Myocyte (in vitro differentiated cells): ENCODE measurements at places on chromosomes 12 and 14. TPM values are rescaled to one million over a fixed set of nuclear protein-coding genes. Genes with fewer than 3 reads are reported as not detected.

- no peak for DNase-seq
Observed at GRCh38 chr12:55008944-55009585, 10.7 kb upstream of the NEUROD4 start.

DNA sequence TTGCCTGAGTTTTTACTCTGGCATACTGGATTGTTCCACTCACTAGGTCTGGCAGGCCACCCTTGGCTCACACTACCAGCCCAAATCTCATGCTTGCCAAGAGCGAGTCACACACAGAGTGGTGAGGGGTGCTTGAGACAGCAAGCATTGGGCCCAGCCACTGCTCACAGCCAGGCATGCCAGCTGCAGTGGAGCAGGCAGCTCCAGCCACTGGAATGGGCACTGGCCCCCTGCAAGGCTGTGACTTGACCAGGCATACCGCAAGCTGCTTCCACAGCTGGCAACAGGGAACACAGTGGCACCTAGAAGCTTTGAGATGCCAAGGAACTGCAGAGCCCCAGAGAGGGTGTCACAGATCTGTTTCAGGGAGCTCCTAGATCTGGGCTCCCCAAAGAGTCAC, 488.5 kb downstream of the LRFN5 start:
- DNase-seq: no peak

DNA sequence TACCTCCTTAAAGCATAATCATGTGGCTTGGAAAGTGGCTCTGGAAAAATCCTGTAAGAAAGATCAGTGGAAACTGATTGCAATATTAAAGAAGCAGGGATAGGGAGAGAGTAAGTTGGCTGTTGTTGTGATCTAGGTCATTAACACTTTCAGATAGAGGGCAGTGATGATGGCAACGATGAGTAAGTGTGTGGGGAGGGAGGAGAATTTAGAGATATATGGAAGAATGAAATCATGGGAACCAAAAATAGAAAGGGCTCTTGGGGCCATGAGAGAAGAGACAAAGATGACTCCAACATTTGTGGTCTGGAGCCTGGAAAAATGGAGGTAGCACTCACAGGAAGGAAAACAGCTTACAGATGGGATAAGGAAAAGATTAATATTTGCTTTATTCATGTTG, 23.3 kb downstream of the SNRPF start:
- DNase-seq: peak; percentile 58

DNA sequence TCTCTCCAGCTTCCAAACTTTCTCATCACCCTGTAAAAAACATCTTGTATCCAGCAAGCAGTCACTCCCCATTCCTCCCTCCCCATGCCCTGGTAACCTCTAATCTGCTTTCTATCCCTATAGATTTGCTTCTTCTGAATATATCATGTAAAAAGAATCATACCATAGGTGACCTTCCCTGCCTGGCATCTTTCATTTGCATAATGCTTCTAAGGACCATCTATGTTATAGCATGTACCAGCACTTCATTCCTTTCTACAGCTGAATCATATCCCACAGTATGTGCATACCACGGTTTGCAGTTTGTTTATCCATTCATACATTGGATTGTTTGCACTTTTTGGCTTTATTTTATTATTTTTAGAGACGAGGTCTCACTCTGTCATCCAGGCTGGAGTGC, 22.9 kb upstream of the VPS37B start:
- DNase-seq: no peak

DNA sequence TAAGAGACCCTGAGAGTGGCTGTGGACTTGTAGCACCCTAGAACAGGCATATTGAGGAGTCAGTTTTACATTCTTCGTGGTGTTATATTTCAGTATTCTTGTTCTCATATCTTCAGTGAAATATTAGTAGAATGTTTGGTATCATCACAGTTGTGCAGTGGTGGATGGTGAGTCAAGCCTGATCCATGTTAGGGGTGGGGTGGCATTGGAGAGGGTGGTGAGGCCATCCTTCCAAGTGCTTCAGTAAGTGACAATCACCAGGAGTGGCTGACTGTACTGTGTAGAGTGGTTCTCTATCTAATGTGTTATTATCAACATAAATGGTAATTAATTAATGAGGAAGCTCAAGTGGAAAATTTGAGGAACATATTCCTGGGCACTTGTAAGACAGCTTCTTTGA, 197.7 kb upstream of the SLC16A7 start:
- DNase-seq: peak; percentile 21

DNA sequence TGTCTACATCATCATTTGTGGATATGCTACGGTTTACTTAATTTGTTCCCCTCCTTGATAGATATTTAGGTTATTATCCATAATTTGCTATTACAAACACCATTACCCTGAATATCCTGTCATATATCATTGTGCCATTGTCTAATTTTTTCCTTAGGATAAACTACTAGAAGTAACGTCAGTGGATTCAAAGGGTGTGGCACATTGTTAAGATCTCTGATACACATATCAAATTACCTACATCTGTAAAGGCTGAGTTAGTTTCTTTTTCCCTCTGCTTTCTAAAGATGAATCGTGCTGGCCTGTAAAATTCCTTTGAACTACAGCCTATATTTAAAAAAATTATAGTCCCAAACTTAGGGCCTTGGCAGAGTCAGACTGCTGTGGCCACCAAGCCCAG, 53.9 kb upstream of the STRN3 start:
- DNase-seq: peak; percentile 38

- DNase-seq: no peak
Observed at GRCh38 chr12:61384511-61384910, 875.7 kb upstream of the USP15 start.

DNA sequence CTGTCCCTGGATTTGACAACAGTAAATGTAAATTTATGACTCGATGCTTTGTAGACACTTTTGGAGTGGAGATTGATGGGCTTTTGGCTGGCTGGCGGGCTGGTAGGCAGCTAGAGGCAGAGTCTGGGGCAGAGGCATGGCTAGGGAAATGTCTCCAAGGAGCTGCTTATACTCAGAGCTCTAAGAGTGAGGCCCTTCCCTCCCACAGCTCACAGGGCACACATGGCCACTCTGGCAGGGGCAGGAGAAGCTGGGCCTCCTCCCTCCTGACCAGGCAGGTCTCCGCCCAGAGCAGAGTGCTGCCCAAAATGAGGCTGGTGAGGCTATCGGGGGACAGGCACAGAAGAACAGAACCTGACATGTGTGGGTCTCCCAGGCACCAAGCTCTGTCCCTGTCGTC, 67.5 kb downstream of the GALNT16 start:
- no peak for DNase-seq

- DNase-seq: no peak
Observed at GRCh38 chr12:84166812-84167211, 745.8 kb downstream of the SLC6A15 start.

DNA sequence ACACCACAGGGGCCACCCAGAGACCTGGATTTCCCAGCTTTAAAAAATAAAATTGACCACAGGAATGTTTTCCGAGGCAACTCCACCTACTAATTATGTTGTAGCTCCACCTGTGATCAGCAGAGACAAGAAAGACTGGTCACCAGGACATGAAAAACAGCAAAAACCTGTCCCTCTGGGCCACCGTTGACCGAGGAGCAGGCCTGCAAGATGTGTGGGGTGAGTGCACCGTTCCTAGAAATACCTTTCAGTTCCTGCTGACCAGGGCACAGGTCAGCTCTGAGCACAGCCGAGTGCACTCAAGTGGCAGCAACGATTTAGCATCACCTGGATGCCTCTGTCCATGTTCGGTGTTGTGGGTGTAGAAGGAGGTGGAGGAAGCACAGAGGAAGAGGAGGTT, 16.9 kb downstream of the FZD10 start:
- DNase-seq: no peak

- no peak for DNase-seq
Observed at GRCh38 chr12:4032924-4033615, 159.9 kb upstream of the PARP11 start.

DNA sequence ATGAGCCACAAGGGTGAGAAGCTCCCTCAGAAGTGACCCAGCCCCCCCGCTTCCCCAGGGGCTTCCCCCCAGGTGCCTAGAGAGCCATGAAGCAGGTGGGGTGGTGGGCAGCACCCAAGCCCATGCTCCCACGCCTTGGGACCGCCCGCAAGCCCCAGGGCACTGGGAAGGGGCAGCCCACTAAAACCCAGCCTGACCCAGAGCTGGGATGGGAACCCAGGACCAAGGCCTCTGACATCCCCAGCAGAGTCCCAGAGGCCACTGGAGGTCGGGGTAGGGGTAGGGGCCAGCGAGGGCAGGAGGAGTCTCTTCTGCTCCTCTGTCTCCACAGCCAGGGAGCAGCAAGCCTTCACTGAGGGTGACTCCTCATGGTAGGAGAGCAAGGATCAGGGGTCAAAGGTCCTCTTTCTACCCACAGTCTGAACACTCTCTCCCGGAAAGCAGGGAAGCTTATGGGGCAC, 86.5 kb upstream of the ZFP36L1 start:
- no peak for DNase-seq

DNA sequence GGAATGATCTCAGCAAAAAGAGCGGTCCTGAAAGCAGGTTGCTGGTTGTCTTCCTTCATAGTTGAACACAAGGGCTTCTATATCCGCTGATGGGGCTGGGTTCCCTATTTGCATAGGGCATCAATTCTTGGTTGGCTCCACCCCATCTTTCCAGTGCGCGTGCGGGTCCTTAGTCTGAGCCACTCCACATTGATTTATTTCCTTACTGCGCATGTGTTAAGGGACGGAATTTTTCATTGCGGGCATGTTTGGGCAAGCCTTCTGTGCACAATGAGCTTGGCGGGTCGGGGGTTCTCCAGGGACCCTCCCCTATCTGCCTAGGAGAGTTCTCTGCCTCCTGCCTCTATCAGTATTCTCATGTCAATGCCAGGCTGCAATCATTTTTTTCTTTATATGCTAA, 21.2 kb upstream of the DLGAP5 start:
- no peak for DNase-seq

DNA sequence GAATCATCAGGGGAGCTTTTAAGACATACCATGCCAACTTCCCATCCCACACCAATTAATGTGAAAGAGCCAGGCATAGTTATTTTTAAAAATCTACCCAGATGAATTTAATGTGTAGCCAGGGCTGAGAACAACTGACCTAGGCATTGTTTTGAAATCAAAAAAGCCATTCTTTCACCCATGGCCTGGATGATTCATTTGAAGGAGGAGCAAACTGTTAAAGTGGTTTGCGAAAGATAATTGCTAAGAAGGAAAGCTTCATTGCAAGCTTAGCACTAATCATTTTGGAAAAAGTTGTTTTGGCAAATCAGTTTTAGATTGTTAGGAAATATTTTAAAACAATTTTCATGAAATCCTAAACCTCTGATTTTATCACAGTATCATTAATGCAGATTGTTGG, 2.1 kb upstream of the GTSF1 start:
- DNase-seq: peak; percentile 7

GRCh38 chr12:3622822-3623690, 129.9 kb downstream of the CRACR2A start:
- DNase-seq: peak; percentile 22

- no peak for DNase-seq
Observed at GRCh38 chr12:69328426-69328825, 19.8 kb upstream of the LYZ start.

DNA sequence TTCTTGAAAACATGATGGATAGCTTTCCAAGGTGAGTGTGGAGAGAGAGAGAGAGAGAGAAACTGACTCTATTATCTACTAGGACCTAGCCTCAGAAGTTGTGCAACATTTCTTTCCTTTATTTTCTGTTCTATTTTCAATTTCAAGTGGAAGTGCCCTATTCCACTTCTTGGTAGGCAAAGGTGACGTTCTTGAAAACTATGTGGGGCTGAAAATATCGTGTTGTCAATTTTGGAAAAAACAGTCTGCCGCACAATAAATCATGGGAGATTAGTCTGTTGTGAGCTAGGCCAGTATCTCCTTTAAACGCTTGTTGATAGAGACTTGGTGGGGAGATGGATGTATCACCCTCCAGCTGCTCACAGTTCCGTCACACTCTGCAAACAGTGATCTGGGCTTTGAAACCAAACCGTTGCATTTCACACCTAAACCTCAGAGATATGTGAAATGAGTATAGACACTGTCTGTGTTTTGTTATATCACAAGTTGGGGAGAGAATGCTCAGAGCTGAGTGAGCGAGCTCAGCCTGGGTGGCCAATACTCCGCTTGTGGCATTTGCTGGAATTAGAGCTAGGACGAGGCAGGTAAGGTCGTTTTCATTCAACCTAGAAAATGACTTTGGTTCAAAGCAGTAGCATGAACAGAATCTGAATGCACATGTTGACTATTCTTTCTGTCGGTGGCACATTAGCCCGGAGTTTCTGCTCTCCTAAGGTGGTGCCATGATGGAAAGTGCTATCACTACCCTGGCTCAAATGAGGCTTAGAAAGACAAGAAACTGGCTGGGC, 75.1 kb upstream of the ST8SIA1 start:
- no peak for DNase-seq

- peak; percentile 71 for DNase-seq
Observed at GRCh38 chr14:75315144-75315543, 36.5 kb downstream of the FOS start.

- no peak for DNase-seq
Observed at GRCh38 chr12:1912580-1913376, 5.7 kb downstream of the CACNA2D4 start.

DNA sequence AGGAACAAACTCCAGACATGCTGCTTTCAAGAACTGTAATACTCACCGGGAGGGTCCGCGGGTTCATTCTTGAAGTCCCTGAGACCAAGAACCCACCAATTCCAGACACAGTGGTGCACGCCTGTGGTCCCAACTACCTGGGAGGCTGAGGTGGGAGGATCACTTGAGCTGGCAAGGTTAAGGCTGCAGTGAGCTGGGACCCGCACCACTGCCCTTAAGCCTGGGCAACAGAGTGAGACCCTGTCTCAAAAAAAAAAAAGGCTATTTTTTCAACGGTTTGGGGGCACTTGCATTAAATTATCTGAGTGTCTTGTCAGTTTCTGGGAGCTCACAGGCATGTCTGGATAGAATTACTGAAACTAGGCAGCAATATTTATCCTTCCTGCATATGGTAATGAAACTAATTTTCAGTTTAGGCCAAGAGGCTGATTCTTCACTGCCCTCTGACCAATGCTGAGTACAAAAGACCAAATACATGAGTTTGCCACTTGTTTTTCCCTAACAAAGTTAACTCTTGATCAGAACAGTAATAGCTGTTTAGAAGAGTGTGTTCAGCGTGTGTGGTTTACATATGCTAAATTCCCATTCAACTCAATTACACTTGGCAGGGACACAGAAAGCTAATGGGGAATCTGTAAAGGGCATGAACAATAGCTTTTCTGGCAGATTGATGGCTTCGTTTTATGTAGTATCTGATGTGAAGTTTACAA, 65.8 kb upstream of the RASSF3 start:
- DNase-seq: no peak

- no peak for DNase-seq
Observed at GRCh38 chr12:24741216-24741615, 207.7 kb downstream of the BCAT1 start.

IL26 gene
- not detected in 2 replicates for total RNA-seq

BMP4 gene
- total RNA-seq: 12.7 and 12.9 TPM in 2 replicates

CMA1 gene
- total RNA-seq: not detected in 2 replicates

KRT2 gene
- total RNA-seq: not detected in 2 replicates

RPGRIP1 gene
- total RNA-seq: not detected in 2 replicates

TMEM19 gene
- 44.0 and 55.0 TPM in 2 replicates for total RNA-seq

RFX4 gene
- not detected in 2 replicates for total RNA-seq

NGB gene
- not detected in 2 replicates for total RNA-seq

CRY1 gene
- 29.3 and 29.8 TPM in 2 replicates for total RNA-seq

LRTM2 gene
- total RNA-seq: 0.11 TPM in 1 of 2 replicates, not detected in the other

KRT8 gene
- 0.16 TPM in 1 of 2 replicates, not detected in the other for total RNA-seq

KRT83 gene
- total RNA-seq: not detected in 2 replicates

SERPINA3 gene
- total RNA-seq: 0.78 and 1.7 TPM in 2 replicates
